ENCODE measurements at places on chromosomes 1 and 21.

DNA sequence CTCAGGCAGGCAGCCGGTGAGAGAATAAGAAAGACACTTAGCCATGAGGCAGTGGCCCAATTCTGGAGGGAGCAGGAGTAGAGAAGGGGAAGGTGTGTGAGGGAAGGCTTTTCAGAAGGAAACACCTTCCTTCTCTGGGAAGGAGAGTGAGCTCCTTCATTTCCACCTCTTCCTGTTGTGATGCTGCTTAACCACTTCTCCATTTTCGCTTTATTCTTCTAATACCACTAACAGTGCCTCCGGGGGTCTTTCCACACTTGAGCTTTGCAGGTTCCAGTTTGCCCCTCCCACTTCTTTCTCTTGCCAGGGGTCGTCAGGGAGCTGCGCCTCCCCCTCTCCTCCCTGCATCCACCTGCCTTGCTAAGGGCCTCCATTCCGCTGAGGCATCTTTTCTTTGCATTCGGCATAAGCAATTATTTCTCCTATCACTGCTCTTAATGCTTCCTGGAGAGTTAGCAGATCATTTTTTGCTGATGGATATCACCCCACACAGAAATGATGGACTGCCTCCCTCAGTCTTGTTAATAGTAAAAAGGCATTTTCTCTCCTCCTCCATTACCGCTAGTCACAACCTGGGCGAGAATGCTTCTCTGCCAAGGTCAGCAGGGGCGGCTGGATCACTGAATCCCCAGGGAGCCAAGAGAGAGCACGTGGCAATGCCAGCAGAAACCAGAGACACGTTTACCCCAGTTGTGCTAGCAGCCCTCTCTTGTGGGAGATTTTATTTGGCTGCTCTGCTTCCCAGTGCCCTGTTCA, 74.8 kb downstream of the ELAVL4 start:
- DNase-seq, result no peak

DNA sequence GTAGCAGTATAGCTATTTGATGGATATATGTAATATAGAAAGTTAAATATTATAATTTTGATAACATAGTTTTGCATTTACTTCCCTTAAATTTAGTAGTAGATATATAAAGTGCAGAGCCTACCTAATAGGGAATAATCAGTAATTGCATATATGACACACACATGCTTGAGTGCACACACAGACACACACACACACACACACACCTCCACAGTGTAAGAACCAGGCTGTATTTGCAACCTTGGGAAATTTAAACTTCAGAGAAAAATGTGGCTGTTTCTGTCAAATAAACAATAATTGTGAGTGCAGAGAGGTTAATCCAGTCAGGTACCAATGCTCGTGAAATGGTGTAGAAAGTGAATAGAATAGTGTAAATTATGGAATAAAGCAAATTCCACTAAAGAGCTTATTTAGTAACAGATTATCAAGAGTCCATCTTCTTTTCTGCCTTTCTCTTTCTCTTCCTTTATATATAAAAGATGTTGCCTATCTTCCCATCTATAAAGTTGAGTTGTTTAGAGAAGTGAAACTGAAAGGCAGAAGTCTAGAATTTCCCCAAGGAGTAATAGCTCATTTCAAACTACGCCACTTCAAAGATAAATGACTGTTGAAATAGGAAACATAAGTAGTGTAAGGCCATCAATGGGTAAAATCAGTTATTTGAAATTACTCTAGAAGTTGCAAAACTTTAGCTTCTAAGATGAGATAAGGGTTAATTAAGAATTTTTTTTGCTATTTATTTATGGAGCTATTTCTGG, 273.7 kb downstream of the SRGAP2C start:
- DNase-seq, result no peak

DNA sequence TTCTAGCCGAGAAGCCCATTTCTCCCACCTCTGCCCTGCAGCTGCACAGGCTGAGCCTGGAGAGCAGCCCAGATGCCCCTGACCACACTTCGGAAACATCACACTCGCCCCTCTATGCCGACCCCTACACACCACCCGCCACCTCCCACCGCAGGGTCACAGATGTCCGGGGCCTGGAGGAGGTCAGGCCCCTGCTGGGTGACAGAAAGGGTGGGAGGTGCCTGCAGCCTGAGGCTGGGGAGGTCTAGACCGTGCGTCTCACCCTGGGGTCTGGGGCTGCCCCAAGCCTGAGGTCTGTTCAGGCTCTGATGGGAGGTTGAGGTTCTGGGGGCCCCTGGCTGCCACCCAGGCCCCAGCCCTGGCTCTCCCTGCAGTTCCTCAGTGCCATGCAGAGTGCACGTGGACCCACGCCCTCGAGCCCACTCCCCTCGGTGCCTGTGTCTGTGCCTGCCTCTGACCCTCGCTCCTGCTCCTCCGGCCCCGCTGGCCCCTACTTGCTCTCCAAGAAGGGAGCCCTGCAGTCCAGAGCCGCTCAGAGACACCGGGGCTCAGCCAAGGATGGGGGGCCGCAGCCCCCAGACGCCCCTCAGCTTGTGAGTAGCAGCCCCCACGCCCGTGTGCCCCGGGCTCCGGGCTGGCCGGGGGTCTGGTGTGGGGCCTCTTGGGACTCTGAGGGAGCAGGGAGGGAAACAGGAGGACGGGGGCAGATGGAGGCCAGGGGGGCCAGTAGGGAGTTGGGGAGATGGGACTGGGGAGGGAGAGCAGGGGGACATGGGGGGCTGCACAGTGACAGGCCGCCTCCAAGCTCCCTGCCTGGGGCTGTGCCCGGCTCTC, 7.4 kb downstream of the PLEKHN1 start:
- DNase-seq, result no peak

DNA sequence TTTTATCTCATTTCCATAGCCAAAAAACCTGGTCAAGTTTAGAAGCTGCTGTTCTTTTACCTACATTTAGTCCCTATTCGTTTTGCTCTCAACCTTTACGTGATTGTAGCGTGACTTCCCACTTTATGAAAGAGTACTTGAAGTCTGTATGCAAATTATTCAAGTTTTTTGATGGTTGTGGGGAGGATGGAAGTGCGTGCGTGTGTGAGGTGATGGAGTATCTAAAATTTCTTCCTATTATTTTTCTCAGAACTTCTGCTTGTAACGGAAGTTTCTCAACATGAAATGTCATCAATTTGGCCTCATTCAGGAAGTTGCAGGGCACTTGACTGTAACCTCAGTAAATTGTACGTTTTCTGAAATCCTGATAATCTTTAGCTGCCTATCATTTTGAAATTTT, 64.0 kb downstream of the SAMSN1 start:
- DNase-seq, result no peak

DNA sequence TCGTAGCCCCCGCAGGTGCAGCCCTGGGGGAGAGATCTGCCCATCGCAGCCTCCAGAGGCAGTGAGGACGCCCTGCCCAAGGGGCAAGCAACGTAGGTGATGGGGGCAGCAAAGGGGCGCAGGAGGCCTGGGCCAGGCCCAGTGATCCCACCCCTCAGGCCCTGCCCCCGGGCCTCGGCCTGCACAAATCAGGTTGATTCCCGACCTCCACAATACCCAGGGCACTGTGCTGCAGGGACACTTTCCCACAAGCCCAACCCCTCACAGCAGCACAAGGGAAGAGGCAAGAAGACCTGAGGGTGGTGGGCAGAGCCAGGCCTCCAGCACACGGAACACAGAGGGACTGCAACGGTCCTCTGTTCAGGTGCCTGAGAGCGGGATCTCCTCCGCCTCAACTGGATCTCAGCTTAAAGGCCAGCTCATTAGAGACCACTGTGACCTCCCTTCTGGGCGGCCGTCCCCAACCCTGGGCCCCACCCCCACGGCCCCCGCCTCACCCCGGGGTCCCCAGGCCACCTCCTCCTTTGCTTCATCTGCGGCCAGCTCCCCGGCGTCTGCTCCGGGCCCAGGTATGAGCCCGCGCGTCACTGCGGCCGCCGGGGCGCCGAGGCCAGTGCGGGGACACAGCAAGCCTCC, 812 bp upstream of the ARF1 start:
- no peak for DNase-seq

DNA sequence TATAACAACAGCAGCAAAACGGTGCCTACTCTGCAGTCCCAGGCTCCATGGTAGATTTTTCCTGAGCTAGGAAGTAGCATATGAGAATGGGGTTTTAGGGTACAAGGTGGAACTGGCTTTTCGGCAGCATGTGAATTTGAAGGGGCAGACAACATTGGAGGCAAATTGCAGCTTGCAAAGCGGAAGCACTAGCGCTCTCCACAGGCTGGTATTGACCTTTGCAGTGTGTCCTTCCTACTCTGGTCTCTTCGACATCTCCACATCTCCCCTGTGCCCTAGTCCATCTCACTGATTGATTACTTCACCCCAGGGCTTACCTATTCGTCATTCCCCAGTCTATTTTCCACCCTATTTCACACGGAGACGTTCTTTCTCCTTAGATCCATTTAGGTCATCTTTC, 13.0 kb downstream of the IGSF21 start:
- DNase-seq, result no peak

DNA sequence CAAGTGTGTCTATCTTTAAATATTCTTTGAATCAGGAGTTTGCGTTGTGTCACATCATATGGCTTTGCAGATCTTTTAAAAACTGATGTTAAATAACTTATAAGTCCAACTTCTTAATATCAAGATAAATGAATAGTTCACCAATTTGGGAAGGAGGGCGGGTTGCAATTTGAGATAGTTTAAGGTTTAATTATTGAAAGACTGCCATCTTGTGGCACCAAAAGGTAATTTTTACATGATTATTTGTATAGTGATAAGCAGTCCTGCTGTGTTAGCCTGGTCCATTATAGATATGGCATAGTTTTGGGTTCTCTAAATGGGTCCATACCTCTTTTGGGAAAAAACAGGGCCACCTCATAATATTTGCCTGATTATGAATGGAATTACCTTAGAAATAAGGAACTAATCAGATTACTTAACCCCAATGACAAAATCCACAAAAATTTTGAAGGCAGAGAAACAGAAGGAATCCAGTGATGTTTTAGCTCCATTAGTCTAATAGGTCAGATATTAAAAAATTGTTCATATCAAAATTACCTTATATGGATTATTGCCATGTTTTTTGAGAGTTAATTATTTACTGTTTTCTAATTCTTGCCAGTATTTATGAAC, 64.3 kb downstream of the PRKAA2 start:
- no peak for DNase-seq

DNA sequence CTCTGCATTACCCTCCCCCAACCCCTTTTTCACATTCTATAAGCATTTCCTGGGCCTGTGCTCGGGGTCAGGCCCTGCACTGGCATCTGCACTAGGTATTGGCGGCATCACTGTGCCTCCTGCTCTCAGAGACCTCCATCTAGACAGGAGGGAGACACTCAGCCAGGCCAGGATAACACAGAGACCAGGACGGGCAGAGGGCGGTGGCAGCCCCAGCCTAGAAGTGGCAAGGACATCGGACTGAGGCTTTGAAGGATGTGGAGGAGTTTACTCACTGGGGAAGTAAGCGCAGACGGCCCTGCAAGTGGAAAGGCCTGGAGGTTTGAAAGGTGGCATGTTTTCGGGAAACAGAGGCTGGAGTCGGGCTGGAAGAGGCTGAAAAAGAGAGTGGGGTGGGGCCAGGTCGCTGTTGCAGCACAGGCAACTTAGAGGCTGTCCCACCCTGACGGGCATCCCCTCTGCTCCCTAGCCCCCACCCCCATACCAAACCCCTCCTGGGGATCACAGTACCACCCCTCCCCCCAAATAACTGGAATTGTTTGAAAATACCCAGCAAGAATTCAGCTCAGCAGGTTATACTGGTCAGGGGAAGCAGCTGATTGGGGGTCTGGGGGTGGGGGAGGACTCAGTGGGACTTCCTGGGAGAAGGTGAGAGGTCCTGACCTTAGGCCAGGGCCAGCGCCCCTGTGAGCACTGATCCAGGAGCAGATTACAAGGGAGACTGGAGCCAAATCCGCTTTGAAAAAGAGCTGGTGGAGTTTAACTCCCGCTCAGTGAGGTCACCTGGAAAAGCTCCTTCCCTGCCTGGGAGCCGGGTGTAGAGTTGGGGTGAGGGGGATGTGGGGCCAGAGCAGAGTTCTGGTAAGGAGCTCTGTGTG, 121.8 kb upstream of the WNT4 start:
- DNase-seq, result no peak

DNA sequence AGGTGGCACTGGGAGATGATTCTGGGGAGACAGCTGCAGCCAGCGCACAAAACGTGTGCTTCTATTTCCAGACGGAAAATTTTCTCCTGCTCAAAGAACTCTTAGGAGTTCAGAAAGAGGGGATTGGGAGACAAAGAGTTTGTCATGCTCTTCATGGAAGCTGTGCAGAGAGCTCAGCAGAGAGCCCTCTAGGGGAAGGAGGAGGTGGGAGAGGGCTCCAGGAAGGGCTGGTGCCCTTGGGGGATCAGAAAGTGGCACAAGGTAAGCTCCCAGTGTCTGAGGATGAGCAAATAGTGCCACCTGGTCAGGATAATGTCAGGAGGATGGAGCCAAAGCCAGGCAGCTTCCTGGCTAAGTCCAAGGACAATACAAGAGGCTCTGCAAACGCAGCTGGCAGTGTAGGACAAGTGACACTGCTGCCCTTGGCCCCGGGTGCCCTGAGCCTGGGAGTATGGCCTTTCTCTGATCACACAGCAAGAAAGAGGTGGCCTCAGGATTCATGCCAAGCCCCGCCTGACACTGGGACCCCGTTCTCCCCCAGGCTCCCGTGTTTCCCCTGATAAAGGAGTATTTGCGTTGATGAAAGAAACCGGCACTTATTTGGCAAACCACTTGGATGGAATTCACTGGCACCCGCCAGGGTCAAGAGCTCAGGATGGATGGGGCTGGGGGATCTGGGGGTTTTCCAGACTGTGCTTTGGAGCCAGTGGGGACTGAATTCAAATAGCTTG, 254.0 kb downstream of the PTPRU start:
- no peak for DNase-seq

- DNase-seq, result no peak
Observed at GRCh38 chr1:27342391-27342777, 562 bp downstream of the SYTL1 start.

- DNase-seq, result peak; percentile 94
Observed at GRCh38 chr1:228212966-228213844, 5.4 kb downstream of the OBSCN start.

DNA sequence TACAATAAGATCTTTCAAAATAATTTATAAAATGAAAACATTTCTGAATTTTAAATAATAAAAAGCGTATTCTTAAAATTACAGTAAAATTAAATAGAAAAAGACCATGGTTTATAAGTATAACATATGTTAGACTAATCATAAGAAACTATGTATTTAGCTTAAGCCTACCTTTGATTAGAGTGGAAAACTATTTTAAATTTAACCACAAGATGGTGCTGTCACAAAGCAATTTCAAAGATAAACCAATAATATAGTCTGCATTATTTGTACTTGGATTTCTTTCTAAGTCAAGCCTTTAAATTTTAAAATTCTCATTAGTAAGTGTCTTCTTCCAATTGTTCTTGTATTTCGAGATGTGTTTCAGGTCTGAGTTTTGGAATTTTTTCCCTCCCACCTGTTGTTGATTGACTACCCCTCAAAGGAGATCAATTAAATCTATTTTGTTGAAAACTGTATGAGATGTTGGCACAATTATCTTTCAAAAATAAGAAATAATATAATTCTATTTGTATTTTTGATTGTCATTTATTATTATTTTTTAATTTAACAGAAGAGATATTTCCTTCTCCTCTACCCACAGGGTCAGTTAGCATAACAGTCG, 459.8 kb downstream of the KCNT2 start:
- DNase-seq, result no peak

- no peak for DNase-seq
Observed at GRCh38 chr1:171943973-171944561, 102.8 kb downstream of the DNM3 start.

All from D721Med (cell line).